NCI-H69 (cell line): ENCODE measurements at places on chromosomes 5 and 9.

- no peak for DNase-seq
Observed at GRCh38 chr9:132982458-132982857, 4.0 kb downstream of the GFI1B start.

DNA sequence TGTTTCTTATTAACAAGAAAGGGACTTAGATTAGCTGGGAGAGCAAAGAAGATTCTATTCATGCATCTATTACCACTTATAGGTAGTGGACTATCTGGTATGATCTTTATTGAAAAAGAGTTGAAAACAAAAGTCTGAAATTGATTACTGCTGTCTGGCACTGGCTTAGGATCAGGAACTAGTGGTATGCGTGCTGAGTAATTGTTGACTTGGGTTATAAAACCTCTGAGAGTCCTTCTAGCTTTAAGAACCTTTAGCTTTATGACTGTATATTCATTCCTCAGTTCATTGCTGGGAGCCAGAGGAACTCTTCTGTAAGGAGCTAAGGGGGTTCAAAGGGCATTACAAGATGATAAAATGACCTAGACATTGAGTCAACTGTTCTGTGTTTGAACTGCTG, 7.6 kb downstream of the SLC1A1 start:
- no peak for DNase-seq

DNA sequence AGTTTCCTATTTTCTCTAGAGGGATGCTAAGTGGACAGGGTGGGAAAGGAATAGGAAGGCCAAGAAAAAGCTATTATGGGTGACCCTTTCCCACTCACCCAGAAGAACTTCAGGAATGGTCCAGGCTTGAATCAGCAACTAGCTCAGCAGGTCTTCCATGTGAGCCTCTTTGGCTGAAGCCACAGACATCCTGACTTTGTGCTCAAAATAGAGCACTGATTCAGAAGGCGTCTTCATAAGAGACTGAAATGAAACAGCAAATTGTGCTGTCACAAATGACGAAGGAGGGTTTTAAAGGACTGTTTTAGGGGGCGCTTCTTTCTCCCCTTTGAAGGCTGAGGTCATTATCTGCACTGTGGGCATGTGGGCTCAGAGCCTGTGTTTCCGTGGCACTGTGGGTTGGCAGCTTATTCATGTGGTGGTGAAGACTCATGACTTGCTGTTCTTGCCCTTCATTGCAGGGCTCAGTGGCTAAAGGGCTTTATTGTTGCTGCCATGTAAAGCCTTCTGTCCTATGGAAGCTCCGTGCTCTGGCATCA, 65.8 kb upstream of the NFIL3 start:
- no peak for DNase-seq

- peak; percentile 51 for DNase-seq
Observed at GRCh38 chr5:150278046-150278730, 11.4 kb downstream of the CAMK2A start.

DNA sequence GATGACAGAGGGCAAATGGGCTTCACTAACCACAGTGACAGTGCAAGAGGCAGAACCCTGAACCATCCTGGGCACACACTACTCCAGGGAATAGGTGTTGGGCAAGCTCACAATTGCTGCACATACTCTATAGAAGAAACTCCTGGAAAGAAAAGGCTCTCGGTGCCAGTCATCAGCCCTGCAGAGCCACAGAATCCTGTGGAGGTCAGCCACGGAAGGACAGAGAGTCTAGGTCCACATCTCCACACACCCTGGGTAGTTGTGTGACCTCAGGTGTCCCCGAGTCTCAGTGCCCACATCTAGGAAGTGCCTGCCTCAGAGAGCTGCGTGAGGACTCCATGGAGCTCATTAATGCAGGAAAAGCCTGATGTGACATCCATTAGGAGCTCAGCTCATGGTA, 16.0 kb upstream of the ANGPTL2 start:
- no peak for DNase-seq

DNA sequence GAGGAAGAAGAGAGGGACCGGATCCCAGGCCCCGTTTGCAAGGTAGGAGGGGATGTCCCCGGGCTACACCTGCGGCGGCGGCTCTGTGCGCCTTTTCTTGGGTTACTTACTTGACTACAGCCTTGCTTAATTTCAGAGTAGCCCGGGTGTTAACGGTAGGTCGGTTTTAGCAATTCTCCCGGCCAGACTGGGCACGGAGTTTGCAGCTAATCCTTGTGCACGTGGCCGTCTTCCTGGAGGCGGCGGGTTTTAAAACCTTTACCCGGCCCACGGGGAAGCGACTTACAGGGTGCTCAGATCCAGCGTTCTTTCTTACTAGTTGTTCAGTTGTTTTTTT, 313 bp downstream of the BRIX1 start:
- DNase-seq, result peak; percentile 59

DNA sequence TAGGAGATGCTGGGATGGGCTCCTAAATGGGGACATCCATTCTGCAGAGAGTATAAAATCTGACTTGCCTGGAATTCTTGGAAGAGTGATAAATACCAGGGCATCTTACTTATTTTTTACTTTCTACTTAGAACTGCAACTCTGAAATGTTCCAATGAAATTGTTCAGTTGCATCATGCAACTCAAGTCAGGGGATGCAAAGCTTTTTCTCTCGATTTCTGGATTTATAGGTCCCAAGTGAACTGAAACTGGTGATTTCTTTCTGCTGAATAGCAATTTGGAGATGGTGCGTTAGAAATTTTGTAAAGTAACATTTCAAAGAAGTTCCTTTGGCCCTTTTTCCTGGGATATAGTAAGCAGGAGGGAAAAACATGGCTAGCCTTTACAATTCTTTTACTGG, 238.4 kb upstream of the CD180 start:
- no peak for DNase-seq

- DNase-seq, result no peak
Observed at GRCh38 chr9:11039006-11039405, 426.2 kb upstream of the PTPRD start.

- DNase-seq, result no peak
Observed at GRCh38 chr5:148792744-148793143, 33.7 kb upstream of the ADRB2 start.

DNA sequence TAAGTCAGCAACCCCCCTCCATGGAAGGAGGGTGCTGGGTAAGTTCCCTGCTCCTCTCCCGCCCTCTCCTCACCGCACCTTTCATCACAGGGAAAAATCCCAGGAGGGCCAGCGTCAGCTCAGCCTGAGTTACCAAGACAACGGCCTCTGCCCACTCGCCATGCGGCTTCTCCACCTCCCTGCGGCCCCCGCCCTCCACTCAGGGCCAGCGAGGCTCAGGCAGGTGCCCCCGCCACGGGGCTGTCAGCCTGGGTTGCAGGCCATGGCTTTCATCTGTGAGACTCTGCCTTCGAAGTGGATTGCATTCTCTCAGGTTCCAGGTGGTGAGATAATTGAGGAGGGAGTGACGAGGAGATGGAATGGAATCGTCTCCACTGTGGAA, 27.2 kb upstream of the LAMC3 start:
- peak; percentile 75 for DNase-seq

GRCh38 chr5:179833056-179833708, 12.5 kb downstream of the SQSTM1 start:
- no peak for DNase-seq

DNA sequence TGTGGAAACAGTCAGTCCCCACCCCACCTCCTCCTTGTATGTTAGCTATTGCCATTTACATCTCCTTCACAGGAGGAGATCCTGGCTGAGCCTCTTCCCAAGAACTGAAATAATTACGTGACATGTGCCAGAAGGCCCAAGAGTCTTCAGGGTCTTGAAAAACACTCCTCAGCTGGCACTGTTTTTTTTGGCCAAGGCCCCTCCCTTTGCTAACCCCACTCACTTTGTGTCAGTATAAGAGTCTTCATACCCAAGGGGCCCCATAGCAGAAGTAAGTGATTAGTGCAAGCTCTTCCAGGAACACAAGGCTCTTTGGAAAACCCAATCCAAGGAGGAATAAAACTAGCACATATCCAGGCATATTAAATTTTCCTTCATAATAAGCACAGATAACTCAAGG, 5.7 kb upstream of the LARP1 start:
- no peak for DNase-seq

DNA sequence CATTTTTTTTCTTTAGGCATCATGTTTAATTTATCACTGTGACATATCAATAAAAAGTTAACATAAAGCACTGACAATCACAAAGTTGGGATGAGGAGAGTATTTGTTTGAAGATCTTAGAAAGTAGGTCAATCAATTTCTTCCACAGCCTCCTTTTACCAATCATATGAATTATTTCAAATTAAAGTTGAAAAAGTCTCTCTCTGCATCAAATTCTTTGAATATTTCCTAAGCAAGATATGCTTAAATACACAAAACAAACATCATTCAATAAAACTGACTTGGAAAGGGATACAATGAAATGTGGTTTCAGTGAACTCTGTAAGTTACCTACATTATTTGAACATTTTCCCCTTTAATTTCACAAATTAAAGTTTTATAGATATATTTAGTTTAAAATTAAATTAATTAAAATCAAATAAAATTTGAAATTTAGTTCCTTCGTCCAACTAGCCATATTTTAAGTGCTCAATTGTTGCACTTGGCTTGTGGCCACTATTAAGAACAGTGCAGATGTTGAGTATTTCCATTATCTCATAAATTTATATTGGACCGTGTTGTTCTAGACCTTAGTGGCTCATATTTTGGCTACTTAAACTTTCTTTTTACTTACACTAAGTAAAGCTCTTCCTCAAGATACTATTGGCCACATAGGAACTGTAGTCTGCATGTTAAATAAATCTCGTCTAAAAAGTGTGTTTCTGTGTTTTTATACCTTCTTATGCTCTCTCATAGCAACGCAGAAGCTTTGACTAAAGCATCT, 949.7 kb upstream of the NUDT12 start:
- no peak for DNase-seq

- peak; percentile 30 for DNase-seq
Observed at GRCh38 chr5:106522296-106522695, 1148.4 kb downstream of the EFNA5 start.

DNA sequence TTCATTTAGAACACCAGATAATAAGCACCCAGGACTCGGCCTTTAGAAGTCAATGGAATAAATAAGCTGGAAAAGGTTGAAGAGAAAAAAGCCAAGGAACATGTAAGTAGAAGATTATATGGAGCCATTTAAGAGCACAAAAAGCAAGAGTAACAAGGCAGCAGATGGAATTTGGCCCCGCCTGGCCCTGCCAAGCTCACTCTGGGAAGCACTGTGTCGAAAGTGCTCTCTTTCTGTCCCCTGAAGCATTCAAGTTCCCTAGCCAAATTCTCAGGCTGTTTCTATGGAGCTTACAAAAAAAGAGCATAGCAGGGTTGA, 73.0 kb upstream of the GPR151 start:
- no peak for DNase-seq

DNA sequence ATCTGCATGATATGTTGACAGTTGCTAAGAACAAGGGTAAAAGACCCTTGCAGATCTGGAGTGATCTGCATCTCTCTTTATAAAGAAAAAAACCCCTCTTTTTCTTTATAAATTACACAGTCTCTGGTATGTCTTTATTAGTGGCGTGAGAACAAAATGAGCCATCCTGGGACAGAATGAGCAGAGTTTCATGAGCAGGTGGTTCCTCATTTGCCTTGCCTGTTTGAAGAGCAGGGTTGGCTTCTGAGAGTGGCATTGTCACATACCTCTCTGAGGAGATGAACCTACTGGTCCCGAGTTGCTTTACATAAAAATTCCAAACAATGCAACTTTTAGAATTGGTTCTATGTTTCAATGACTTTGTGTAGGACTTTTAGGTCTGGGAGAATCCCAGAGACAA, 94.3 kb downstream of the INSYN2B start:
- no peak for DNase-seq

- DNase-seq, result no peak
Observed at GRCh38 chr9:96751815-96752214, 26.1 kb downstream of the ZNF510 start.

DNA sequence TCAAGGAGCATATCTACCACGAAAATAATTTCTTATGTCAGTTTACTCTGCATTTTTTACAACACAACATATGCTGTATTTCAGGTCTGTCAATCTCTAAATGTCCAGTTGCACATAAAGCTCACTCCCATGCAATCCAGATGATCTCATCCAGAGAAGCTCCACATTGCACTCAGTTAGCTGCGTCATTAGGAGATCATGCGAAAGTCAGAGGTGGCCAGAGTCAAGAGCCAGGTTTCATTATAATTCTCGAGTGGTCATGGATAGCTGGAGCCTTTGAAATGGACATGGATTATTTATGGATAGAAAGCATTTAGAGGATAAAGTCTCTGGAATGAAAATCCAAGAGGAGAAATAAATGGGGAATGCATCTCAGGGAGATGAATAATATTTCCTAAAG, 232.3 kb downstream of the GAS1 start:
- DNase-seq, result no peak

GRCh38 chr5:149939546-149939945, 5.0 kb downstream of the PDE6A start:
- peak; percentile 69 for DNase-seq

DNA sequence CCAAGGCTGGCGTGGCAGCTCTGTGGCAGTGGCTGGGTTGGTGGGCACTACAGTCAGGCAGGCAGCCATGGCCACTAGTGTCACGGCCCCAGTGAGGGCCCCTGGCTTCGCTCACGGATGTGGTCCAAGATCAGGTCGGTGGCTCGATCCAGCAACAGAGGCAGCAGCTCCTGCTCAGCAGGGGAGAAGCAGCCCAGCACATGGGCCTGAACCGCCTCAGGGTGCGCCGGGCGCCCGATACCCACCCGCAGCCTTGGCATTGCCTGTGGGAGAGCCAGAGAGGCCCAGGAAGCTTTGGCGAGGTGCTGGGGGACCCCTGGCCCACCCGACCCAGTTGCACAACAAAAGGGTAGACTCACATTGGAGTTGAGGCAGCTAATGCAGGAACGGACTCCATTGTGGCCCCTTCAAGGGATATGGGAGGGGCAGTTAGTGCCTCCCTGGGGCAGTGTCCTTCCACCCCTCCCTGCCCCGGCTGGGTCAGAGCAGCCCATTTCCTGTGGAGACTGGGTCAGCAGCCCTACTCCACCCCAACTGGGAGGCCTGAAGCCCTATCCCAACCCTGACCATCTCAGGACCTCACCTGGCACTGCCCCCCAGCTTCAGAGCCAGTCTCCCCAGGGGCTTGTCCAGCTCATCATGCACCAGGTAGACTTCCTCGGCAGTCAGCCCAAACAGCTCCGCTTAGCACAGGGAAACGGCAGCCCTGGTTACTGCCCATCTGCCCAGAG, 1.3 kb downstream of the PTRH1 start:
- peak; percentile 46 for DNase-seq

- peak; percentile 99 for DNase-seq
Observed at GRCh38 chr9:128881884-128882676, at the start of the genes KYAT1 and LRRC8A. KYAT1 (minus strand) TSS chr9:128881950; CDS start chr9:128845405, 36,545 bp downstream. LRRC8A (plus strand) TSS chr9:128882133; CDS start chr9:128907165, 25,032 bp downstream.

DNA sequence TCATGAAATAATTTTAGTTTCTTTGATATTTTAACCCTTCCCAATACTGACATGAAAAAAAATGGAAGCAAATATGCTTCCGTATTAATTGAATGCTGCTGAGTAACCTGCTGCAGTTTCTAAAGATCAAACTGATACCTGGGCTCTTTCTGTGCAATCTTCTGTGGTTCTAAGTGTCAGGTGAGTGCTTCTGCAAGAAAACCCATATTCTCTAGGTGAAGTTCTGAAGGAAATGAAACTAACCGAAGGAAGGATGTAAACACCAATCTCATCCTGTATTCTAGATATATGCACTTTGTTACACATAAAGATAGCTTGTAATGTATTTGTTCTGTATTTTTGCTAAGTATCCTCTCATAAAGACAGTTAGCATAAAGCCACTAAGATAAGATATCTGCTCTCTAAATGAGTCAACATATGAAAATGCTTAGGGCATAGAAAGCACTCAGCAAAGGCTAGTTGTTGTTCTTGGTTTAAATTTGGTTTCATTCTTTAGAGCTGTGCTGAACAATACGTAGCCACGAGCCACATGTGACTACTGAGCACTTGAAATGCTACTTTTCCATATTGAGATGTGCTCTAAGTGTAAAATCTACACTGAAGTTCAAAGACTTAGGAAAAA, 52.0 kb downstream of the ITGA2 start:
- no peak for DNase-seq

- no peak for DNase-seq
Observed at GRCh38 chr9:71202931-71203330, 81.5 kb upstream of the TRPM3 start.
